Heart right ventricle (tissue), 16 donors: ENCODE measurements at places on chromosomes 11 and 22. TPM values are rescaled to one million over a fixed set of nuclear protein-coding genes. Genes with fewer than 3 reads are reported as not detected.

Gene MUC6
- total RNA-seq = not detected

Gene PIH1D2
- total RNA-seq = 1.9 TPM

Gene PNPLA5
- total RNA-seq = not detected

Gene KRTAP5-8
- total RNA-seq = not detected

Gene GSTT2B
- 1.5 TPM for total RNA-seq

Gene BANF1
- 196 TPM for total RNA-seq

Gene EPS8L2
- total RNA-seq = 1.8 TPM

Gene UCP3
- total RNA-seq = 1.2 TPM

- H3K27ac ChIP-seq = peak overlapping the region; percentile 74
- H3K4me3 ChIP-seq = no peak overlapping the region
- no peaks in the 10 kb centered on the region for H3K36me3 ChIP-seq
- H3K27me3 ChIP-seq = no peaks in the 10 kb centered on the region
- no peak for DNase-seq
Measured at GRCh38 chr11:3929649-3930048, 74.2 kb downstream of the STIM1 start.

DNA sequence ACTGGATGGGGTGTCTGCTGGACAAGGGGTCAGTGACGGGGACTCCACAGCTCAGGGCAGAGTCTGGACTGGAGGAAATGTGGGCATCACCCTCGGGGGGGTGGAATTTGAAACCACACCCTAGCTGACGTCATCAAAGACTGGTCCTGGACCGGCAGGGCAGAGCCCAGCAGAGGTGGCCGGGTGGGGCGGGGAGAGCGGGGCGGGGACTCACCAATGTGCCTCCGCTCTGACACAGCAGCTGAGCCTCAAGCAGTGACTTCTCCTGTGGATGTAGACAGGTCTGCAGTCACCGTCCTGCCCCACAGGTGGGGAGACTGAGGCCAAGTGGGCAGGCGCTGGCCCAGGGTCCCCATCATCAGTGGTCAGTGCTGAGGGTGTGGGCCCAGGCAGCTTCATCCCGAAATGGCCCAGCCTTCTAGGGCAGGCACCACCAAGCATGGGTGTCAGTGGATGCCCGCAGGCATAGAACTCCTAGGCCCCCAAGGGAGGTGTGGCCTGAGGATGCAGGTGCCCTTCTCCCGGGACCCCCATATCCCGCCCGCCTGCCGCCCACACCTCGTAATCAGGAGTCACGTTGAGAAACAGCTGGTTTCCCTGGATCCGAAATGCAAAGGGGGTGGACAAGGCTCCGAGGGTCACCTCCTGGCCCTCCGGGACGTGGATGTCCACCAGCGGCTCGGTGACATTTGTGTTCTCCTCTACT, 603 bp downstream of the CDHR5 start:
- H3K4me3 ChIP-seq = no peak overlapping the region
- no peaks in the 10 kb centered on the region for H3K36me3 ChIP-seq
- no peak overlapping the region for H3K27ac ChIP-seq
- H3K4me1 ChIP-seq = no peaks in the 10 kb centered on the region
- peaks cover 30% of the 10 kb centered on the region for H3K27me3 ChIP-seq

GRCh38 chr11:69431136-69431535, 50.3 kb upstream of the LINC01488 start:
- no peaks in the 10 kb centered on the region for H3K27me3 ChIP-seq
- no peak overlapping the region for H3K27ac ChIP-seq
- H3K36me3 ChIP-seq = no peaks in the 10 kb centered on the region
- H3K4me3 ChIP-seq = no peak overlapping the region
- no peaks in the 10 kb centered on the region for H3K4me1 ChIP-seq

- H3K4me1 ChIP-seq = no peaks in the 10 kb centered on the region
- H3K36me3 ChIP-seq = peaks cover 6% of the 10 kb centered on the region
- H3K27me3 ChIP-seq = no peaks in the 10 kb centered on the region
Measured at GRCh38 chr11:12397931-12398334, 20.6 kb downstream of the PARVA start.

- H3K4me1 ChIP-seq = peaks cover 51% of the 10 kb centered on the region
- no peak overlapping the region for H3K4me3 ChIP-seq
- no peaks in the 10 kb centered on the region for H3K27me3 ChIP-seq
- DNase-seq = no peak
Measured at GRCh38 chr22:32063701-32064100, 20.6 kb downstream of the SLC5A1 start.

GRCh38 chr11:108703916-108704315, 39.0 kb downstream of the DDX10 start:
- H3K27ac ChIP-seq = no peak overlapping the region
- no peaks in the 10 kb centered on the region for H3K27me3 ChIP-seq
- DNase-seq = no peak
- H3K4me3 ChIP-seq = no peak overlapping the region

- H3K27ac ChIP-seq = no peak overlapping the region
- no peak overlapping the region for H3K4me3 ChIP-seq
- no peaks in the 10 kb centered on the region for H3K36me3 ChIP-seq
- no peaks in the 10 kb centered on the region for H3K27me3 ChIP-seq
- DNase-seq = no peak
Measured at GRCh38 chr11:36622431-36623136, 24.5 kb upstream of the RAG2 start.

DNA sequence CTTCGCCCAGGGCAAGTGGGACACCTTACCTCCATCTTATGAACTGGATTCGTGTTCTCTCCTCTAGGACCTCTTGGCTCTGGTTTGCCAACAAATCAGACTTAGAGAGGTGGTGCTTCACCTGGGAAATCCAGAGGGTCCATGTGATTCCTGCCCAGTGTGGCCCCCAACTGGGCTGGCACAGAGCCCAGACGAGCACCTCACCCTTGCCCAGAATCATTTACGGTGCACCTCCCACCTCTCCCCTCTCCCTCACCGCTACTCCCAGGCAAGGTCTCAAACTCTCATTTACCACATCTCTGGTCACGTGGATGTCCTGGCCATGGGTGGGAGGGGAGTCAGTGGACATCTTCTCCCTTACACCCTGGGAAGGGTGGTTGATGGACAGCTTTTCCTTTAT, 1.1 kb downstream of the SPATA19 start:
- no peak overlapping the region for H3K27ac ChIP-seq
- no peak for DNase-seq
- H3K36me3 ChIP-seq = no peaks in the 10 kb centered on the region
- H3K4me3 ChIP-seq = no peak overlapping the region

GRCh38 chr11:126216526-126217305, 5.1 kb downstream of the FAM118B start:
- no peaks in the 10 kb centered on the region for H3K36me3 ChIP-seq
- no peak for DNase-seq
- H3K27ac ChIP-seq = no peak overlapping the region
- no peaks in the 10 kb centered on the region for H3K27me3 ChIP-seq
- peaks cover 23% of the 10 kb centered on the region for H3K4me1 ChIP-seq
- H3K4me3 ChIP-seq = no peak overlapping the region
